Brain pericyte (primary cell): ENCODE measurements at places on chromosomes 4 and X.

GRCh38 chr4:144347121-144347520 is 206.6 kb upstream of the GYPA start:
- no peak for DNase-seq

GRCh38 chr4:95428291-95429070 is 120.3 kb downstream of the UNC5C start:
- DNase-seq: no peak

GRCh38 chrX:20712811-20713210 is 446.1 kb upstream of the RPS6KA3 start:
- DNase-seq: no peak

DNA sequence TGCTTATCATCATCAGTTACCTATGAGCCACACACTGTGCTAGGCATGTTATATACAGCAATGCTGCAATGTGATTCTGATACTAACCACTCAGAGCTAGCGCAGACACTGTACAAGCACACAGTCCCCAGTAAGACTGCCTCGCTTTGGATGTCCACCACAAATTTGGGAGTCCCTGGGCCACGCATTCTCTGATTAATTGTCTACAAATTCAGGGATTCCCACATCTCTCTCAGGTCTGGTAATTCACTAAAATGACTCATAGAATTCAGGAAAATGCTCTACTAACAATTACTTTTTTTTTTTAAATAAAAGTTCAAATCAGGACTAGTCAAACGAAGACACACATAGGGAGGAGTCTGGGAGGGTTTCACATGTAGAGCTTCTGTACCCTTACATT is 652.1 kb upstream of the AADAT start:
- DNase-seq: no peak

GRCh38 chrX:1486749-1487361 is 34.1 kb upstream of the ASMTL start:
- DNase-seq: no peak

GRCh38 chr4:72119946-72120345 is 88.1 kb downstream of the NPFFR2 start:
- DNase-seq: no peak

- no peak for DNase-seq
These were observed 1.1 kb upstream of the LCORL start for GRCh38 chr4:18022572-18023050.

DNA sequence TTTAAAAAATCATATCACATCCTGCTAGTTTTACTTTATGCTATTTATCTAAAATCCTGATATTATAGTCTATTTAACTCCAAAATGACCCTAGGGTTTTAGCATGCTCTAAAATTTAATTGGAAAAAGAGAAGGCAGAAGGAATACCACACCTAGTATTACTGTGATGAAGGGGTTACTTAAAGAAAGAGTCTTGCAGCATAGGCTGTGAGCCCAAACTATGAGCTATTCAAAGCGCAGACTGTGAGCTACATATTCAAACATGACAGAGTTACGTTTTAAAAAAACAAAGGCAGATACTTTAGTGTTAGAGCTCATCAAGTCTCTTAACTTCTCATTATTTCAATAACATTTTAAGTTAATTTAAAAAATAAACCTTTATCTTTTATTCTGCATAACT is 247.7 kb upstream of the ETNPPL start:
- DNase-seq: no peak

DNA sequence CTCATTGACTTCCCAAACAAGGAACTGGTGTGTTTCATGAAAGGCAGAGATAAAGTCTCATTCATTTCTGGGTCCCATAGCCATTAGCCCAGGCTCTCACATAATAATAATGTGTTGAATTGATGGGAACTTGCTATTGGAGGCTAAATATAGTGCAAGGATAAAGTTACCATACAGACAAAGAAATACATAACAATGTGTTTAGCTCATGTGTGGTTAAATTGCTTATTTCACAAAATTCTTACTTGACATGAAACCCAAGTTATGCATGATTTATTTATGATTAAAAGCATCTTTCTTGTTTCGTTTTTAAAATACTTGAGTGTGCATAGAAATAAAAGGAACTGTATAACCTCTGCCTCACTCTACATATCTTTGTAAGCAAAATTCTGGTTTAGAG is 37.3 kb upstream of the LPAR4 start:
- no peak for DNase-seq

- no peak for DNase-seq
These were observed 79.8 kb downstream of the NYX start for GRCh38 chrX:41526925-41527324.

GRCh38 chrX:127405946-127406345 is 586.4 kb downstream of the PRR32 start:
- DNase-seq: no peak

DNA sequence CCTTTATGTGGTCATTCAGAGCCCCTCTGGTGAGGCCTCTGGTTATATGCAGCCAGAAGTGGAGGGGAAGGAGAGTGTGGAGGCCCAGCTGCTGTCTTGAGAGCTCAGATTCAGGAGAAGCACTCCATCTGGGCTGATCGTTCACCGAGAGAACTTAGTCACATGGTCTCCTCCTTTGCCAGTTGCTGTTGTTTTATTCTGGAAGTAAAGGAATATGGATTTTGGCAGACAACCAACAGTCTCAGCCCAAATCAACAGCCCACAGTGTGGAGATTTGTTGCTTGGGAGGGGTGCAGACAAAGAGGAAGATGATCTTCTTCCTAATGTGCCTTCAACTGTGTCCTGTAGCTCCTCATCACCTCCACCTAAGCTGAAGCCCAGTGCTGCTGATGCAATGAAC is 355.4 kb downstream of the ANK2 start:
- DNase-seq: no peak

GRCh38 chr4:140720387-140721304 is 35.5 kb downstream of the TBC1D9 start:
- no peak for DNase-seq

- DNase-seq: no peak
These were observed 16.1 kb downstream of the ABCD1 start for GRCh38 chrX:153740631-153741222.

DNA sequence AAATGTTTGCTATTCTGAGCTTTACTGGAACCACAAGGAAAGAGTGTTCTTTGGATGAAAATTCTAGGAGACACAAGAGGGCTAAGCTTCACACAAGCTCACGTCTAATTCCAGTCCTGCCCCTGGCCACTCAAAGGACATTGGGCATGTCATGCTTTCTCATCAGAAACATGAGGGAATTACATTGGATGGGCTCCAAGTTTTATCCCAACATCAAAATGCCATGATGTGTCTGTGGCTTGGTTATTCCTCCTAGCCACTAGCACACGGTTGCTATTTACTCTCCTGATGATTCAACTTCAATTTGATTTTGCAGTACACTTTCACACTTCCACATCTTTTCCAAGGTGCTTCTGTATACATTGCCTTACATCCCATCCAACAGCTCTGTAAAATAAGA is 149.6 kb upstream of the FAM9B start:
- DNase-seq: no peak

- no peak for DNase-seq
These were observed 146.7 kb downstream of the TBL1X start for GRCh38 chrX:9611436-9612145.

GRCh38 chr4:48223633-48224295 is 45.9 kb downstream of the TEC start:
- no peak for DNase-seq

DNA sequence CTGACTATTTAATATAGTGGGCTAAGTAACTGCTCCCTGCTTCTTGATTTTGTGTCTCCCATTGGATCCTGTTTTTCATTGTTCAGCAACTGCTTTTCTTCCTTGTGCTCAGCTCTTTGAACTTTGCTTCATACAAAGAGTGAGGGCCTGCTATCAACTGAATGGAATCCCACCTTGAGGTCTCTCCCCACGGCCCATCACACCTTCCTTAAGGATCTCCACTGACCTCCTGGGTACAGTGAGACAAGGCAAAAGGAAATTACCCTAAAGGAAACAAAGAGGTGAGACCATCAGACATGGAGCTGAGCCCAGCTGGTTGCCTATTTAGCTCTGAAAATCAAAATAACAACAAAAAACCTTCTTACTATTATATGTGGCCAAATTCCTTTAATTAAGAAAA is 91.3 kb upstream of the RPL34 start:
- no peak for DNase-seq

GRCh38 chr4:4876945-4877661 is 17.6 kb downstream of the MSX1 start:
- DNase-seq: no peak

- no peak for DNase-seq
These were observed 72.4 kb downstream of the ANKRD50 start for GRCh38 chr4:124640022-124640730.

GRCh38 chr4:123744664-123745290 is 348.2 kb downstream of the SPRY1 start:
- no peak for DNase-seq

DNA sequence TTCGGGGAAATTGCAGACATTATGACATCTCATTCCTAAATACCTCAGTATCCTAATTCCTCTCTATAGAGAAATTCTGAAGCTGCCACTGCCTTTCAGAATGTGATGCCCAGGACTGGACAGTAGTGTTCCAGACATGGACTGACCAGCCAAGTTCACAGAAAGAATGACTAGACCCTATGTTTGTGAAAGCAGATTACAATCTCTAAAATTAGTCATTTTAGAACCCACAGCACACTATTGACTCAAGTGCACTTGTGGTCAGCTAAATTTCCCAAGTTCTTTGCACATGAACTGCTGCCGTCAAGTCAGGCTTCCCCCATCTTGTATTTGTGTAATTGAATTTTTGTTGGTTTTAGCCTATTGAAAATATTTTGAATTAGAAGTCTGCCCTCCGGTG is 81.0 kb upstream of the ESX1 start:
- no peak for DNase-seq

GRCh38 chr4:188400451-188400850 is 261.2 kb downstream of the TRIML1 start:
- DNase-seq: no peak

GRCh38 chr4:87982446-87983010 is 7.0 kb downstream of the SPP1 start:
- no peak for DNase-seq

GRCh38 chr4:88820698-88821415 is 123.2 kb upstream of the NAP1L5 start:
- no peak for DNase-seq
